ENCODE measurements at places on chromosomes 6 and 20.
A peak's percentile ranks its signal among the peaks of the same experiment; 100 is the strongest.

DNA sequence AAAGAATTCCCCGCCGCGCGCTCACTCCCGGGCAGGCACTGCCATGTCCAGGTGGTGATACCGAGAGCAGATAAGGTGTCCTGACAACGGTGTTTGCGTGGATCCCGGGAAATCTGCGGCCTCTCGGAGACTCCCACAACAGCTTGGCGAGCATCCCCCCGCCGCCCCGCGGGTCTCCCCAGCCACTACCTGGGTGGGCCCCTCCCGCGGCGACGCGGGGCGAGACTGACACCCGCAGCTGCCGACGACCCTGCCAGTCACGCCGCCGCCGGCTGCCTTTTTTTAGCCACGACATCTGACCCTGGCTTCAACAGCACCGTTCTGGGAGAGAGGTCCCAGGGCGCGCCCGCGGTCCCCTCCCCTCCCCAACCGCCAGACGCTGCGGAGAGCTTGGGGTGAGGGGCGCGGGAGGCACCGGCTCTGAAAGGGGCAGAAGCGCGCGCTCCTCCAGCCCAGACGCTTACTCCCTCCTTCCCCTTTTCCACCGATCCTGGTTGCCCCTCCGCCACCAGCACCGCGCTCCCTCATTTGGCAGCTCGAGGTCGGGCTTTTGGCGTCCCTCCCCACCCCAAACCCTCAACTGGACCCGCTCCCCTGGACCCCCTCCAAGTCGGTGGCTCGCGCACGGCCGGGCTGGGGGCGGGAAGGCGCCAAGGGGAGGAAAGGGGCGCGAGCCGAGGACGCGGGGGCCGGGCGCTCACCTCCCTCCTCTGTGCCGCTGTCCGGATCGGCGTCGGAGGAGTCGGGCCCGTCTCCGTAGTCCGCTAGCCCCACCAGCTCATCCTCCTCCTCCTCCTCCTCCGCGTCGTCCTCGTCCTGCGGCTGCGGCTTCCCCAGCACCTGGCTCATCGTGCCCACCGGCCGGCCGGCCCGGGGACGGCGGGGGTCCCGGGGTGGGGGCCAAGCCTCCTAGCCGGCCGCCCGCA lies 665 bp downstream of the RRAGD start:
- DNase-seq = no peak

- no peak for DNase-seq
Measured at GRCh38 chr6:1518855-1519254, 90.9 kb upstream of the FOXC1 start.

DNA sequence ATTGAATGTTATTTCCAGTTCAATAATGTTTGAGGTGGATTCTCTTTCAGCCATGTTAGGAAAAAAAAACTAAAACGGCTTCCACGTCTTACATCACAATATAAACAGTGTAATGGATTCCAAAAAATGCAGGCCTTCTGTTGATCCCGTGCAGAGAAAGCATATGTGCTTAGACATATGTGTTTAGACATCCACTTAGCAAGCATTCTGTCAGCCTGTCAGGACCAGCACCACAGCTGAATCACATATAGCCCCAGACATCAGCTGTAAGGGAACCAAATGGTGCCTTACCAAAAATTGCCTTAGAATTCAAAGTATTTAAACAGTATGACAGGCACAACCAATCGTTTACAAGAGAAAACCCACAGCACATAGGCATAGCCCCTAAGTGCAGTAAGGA lies 304.9 kb downstream of the EYA4 start:
- no peak for DNase-seq

- peak; percentile 71 for DNase-seq
Measured at GRCh38 chr6:32637219-32637880, at the start of gene HLA-DQA1. Gene HLA-DQA1, plus strand, starts transcription at chr6:32637406. Its CDS starts 53 bp downstream, at chr6:32637459.

DNA sequence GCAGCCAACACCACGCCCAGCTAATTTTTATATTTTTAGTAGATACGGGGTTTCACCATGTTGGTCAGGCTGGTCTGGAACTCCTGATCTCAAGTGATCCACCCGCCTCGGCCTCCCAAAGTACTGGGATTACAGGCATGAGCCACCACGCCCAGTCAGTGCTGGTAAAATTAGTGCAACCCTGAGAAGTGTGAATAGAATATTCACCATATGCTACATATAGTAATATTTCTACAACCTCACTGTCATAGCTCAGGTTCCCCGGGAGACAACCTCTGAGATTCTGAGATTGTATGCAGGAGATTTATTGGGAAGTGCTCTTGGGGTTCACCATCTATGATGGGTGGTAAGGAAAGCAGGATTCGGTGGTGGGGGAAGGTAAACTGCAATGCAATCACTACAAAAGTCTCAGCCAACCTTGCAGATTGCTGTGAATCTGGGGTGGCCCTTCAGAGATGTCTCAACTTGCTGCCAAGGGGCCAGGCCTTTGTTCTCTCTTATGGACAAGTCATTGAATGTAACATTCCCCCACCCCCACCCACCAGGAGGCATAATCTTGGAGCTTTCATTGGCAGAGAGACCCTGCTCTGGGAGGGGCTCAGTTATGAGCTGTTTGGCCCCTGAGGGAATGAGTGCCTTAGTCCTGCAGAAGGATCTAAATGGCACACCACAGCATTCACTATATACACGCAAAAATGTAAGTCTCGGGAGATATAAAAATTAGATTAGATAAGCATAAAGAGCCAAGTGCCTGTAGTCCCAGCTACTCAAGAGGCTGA lies 34.0 kb upstream of the SEC63 start:
- DNase-seq = peak; percentile 86

DNA sequence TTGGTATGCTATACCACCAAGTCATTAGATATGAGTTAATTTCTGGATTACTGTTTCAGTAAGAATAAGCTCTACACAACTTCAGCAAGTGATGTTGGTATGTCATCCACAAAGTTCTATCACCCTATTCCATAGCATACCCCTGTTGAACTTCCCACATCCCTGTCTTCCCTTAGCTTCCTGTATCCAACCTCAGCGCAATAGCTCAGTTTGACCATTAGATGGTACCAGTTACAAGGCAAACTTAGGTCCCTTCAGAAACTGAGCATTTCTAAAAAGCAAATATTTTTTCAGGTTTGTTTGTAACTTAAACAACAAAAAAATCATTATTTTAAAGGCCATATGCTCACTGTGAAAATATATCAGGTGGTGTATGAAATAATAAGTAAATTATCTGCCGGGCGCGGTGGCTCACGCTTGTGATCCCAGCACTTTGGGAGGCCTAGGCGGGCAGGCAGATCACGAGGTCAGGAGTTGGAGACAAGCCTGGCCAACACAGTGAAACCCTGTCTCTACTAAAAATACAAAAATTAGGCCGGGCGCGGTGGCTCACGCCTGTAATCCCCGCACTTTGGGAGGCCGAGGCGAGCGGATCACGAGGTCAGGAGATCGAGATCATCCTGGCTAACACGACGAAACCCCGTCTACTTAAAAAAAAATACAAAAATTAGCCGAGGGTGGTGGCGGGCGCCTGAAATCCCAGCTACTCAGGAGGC lies 8.8 kb upstream of the MOG start:
- DNase-seq = peak; percentile 73

DNA sequence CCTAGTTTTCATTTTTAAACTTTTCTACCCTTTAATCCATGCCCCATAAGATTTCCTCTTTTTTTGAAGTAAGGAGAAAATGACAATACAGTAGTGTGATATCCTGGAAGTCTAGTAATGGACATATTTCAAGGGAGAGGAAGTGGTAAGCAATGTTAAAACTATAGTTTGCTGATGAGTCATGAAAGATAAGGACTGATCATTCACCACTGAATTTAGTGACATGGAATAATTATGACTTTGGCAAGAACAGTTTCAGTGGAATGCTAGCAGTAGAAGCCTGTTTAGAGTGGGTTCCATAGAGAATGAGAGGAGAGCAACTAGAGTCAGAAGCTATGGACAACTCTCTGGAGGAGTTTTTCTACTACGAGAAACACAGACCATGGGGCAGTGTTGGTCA lies 24.9 kb upstream of the SLC2A12 start:
- no peak for DNase-seq

DNA sequence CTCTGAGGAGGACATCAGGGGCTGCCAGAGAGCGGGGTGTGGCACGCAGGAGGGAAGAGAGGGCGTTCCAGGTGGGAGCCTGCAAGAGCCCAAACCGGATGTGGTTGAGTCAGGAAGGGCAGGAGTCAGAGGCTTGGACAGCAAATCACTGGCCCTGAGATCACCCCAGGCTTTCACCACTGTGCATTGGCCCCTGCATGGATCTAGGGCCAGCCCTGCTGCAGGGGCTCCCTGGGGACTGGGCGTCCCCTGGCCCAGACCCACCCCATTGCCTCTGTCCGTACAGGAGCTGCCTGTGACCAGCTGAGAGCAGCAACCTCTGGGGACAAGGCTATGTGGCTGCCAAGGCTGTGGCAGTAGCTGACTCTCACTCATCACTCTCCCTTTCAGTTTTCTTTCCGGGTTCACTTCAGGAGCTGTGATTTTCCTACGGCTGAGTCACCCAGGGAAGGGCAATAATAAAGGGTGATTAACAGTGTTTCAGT lies 33.9 kb downstream of the KCNK17 start:
- no peak for DNase-seq
